Thoracic aorta (tissue), 2 donors: ENCODE measurements at places on chromosomes 11 and 22.

GRCh38 chr11:16040151-16040550, 316.2 kb downstream of the SOX6 start:
- H3K4me3 ChIP-seq, result no peak overlapping the region
- H3K27ac ChIP-seq, result no peak overlapping the region
- no peaks in the 10 kb centered on the region for H3K27me3 ChIP-seq
- no peaks in the 10 kb centered on the region for H3K4me1 ChIP-seq
- no peaks in the 10 kb centered on the region for H3K36me3 ChIP-seq

GRCh38 chr22:46053563-46054090, 76.7 kb upstream of the WNT7B start:
- no peaks in the 10 kb centered on the region for H3K27me3 ChIP-seq
- H3K4me1 ChIP-seq, result peaks cover 82% of the 10 kb centered on the region
- H3K36me3 ChIP-seq, result no peaks in the 10 kb centered on the region
- H3K4me3 ChIP-seq, result peak overlapping the region; percentile 80
- DNase-seq, result no peak

GRCh38 chr11:81033779-81034540, 1593.1 kb upstream of the TENM4 start:
- H3K27me3 ChIP-seq, result no peaks in the 10 kb centered on the region
- H3K4me3 ChIP-seq, result no peak overlapping the region
- DNase-seq, result no peak
- no peak overlapping the region for H3K27ac ChIP-seq
- no peaks in the 10 kb centered on the region for H3K4me1 ChIP-seq
- H3K36me3 ChIP-seq, result no peaks in the 10 kb centered on the region

- H3K4me1 ChIP-seq, result no peaks in the 10 kb centered on the region
- no peak for DNase-seq
- no peak overlapping the region for H3K27ac ChIP-seq
- no peaks in the 10 kb centered on the region for H3K36me3 ChIP-seq
- no peaks in the 10 kb centered on the region for H3K27me3 ChIP-seq
Measured at GRCh38 chr11:42013656-42014201, 554.3 kb upstream of the LRRC4C start.

DNA sequence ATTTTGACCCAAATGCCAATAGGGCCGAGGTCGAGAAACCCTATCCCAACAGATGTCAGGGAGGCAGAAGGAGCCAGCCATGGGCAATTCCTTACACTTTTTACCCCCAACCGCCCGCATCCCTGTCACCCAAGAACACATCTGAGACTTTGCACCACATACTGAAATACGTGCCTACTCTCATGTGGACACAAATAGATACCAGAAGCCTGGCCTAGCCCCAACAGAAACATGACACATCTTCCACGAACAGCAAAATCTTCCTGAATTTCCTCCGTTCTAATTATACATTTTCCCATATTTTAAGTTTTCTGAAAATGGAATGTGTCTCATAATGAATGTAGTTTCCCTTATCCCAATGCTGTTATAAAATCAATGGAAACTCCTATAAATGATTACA, 64.7 kb downstream of the SLC1A2 start:
- peaks cover 7% of the 10 kb centered on the region for H3K4me1 ChIP-seq
- H3K4me3 ChIP-seq, result no peak overlapping the region
- H3K36me3 ChIP-seq, result no peaks in the 10 kb centered on the region
- no peaks in the 10 kb centered on the region for H3K27me3 ChIP-seq

- H3K4me3 ChIP-seq, result peak overlapping the region; percentile 88
- peak overlapping the region; percentile 91 for H3K27ac ChIP-seq
- peaks cover 35% of the 10 kb centered on the region for H3K4me1 ChIP-seq
Measured at GRCh38 chr11:117144477-117145392, 648 bp downstream of the PAFAH1B2 start.

GRCh38 chr22:40406063-40406890, 35.9 kb downstream of the SGSM3 start:
- no peaks in the 10 kb centered on the region for H3K27me3 ChIP-seq
- H3K36me3 ChIP-seq, result peaks cover 51% of the 10 kb centered on the region
- DNase-seq, result no peak
- H3K4me3 ChIP-seq, result no peak overlapping the region

- no peaks in the 10 kb centered on the region for H3K27me3 ChIP-seq
- no peak overlapping the region for H3K4me3 ChIP-seq
- no peaks in the 10 kb centered on the region for H3K4me1 ChIP-seq
- H3K36me3 ChIP-seq, result peaks cover 52% of the 10 kb centered on the region
Measured at GRCh38 chr22:30027791-30028190, 52.5 kb upstream of the HORMAD2 start.

GRCh38 chr22:29450222-29450621, 11.8 kb downstream of the RFPL1 start:
- H3K27ac ChIP-seq, result no peak overlapping the region
- no peaks in the 10 kb centered on the region for H3K4me1 ChIP-seq
- H3K27me3 ChIP-seq, result no peaks in the 10 kb centered on the region
- no peak overlapping the region for H3K4me3 ChIP-seq
- no peaks in the 10 kb centered on the region for H3K36me3 ChIP-seq

GRCh38 chr11:58451585-58451984, 9.5 kb upstream of the OR5B12 start:
- H3K4me1 ChIP-seq, result no peaks in the 10 kb centered on the region
- no peak for DNase-seq
- H3K36me3 ChIP-seq, result no peaks in the 10 kb centered on the region
- H3K27ac ChIP-seq, result no peak overlapping the region
- H3K4me3 ChIP-seq, result no peak overlapping the region

DNA sequence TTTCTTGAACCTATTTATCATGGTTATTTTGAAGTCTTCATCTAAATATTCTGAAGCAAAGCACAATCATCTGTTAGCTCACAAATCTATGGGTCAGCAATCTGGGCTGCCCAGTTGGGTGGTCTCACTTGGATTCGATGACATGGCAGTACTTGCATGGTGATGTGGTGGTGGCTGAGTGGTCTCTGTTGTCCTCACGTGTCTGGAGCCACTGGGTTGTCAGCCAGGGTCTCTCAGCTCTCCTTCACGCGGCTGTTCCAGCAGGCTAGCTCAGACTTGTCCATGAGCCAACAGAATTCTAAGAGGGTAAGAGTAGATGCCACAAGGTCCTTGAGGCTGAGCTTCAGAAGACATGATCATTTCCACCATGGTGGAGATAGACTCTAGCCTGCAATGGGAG, 66.4 kb upstream of the KCNQ1OT1 start:
- no peaks in the 10 kb centered on the region for H3K4me1 ChIP-seq
- no peak for DNase-seq
- H3K36me3 ChIP-seq, result no peaks in the 10 kb centered on the region
- H3K4me3 ChIP-seq, result no peak overlapping the region

- no peak overlapping the region for H3K27ac ChIP-seq
- no peaks in the 10 kb centered on the region for H3K27me3 ChIP-seq
- no peak for DNase-seq
Measured at GRCh38 chr22:22214819-22215329, 29.7 kb upstream of the VPREB1 start.

GRCh38 chr11:61918251-61918937, 1.0 kb upstream of the RAB3IL1 start:
- DNase-seq, result no peak
- H3K4me1 ChIP-seq, result peaks cover 4% of the 10 kb centered on the region
- peak overlapping the region; percentile 81 for H3K4me3 ChIP-seq
- no peaks in the 10 kb centered on the region for H3K27me3 ChIP-seq

DNA sequence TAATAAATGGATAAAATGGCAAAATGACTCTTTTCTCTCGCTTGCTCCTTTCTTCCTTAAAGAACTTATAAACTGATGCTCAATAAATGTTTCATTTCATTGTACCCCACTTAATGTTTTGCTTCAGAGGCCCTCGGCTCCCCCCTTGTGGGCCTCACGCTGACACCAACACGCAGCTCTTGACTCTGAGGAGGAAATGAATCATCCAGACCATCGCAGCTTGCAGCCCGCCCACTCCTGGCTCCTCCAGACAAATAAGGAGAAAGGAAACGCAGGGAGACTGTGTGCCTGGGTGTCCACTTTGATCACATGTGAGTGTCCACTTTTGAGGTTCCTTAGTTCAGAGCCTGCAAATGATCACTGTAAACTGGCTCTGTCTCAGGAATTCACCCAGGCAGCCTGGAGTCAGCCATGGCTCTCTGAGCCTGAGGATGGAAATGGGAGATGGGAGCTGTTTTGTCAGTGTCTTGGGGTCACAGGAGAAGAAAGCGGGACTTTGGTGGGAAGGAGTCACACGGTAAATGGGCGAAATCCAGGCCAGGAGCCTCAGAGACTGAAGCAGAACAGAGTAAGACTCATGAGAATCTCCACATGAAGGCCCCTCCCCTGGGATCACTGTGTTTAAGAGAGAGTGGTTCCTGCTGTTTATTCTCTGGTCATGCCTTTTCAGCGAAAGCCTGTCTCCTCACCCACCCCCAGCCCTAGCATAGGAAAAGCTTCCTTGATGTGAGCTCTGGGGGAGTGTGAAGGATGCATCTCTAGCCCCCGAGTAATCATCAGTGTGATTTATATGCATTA, 96.5 kb downstream of the CWC15 start:
- peak overlapping the region; percentile 66 for H3K27ac ChIP-seq
- H3K27me3 ChIP-seq, result no peaks in the 10 kb centered on the region
- no peak overlapping the region for H3K4me3 ChIP-seq
- peaks cover 25% of the 10 kb centered on the region for H3K4me1 ChIP-seq
- peaks cover 7% of the 10 kb centered on the region for H3K36me3 ChIP-seq
- peak; percentile 68 for DNase-seq

DNA sequence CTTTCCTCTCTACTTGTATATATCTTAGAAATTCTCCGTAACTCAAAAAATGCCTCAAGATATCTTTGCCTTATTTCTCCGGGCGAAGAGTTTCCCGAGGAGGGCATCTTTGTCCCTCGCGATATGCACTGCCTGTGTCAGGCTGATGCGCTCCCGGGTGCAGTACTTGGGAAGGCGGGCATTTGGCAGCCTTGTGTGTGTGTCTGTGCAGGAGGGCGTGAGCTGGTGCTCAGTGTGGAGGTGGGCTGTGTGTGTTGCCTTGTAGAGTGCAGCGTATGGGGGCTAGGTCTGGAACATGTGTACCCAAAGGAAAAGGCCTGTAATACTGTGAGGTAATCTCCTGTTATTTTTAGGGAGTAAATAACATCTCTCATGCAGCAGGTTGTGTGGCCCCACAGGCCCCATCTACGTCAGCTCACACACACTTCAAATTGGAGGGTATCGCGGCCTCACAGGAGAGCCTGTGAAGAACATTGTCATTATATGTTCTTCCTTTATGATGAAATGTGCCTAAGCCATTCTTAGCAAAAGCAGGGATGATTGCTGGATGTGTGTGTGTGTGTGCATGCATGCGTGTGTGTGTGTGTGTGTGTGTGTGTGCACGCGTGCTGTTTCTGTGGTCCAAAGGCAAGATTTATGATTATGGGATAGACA, 77.5 kb downstream of the KCNJ1 start:
- no peaks in the 10 kb centered on the region for H3K36me3 ChIP-seq
- no peak overlapping the region for H3K4me3 ChIP-seq
- no peaks in the 10 kb centered on the region for H3K27me3 ChIP-seq
- no peaks in the 10 kb centered on the region for H3K4me1 ChIP-seq
- no peak for DNase-seq

DNA sequence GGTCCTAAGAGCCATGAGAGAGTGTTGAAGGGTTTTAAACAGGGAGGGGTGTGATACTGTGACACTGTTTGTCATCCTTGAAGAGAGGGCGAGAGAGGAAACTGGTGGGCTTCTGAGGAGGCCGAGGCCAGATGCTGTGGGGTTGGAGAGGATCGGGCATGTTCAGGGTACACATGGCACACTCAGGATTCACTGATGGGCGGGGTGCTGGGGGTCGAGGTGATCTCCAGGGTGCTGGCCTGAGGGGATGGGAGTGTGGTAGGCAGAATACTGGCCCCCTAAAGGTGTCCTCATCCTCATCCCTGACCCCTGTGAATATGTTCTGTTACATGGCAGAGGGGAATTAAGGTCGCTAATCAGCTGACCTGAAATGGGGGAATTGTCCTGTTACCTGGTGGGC, 7.3 kb downstream of the TBC1D22A start:
- peak overlapping the region; percentile 62 for H3K27ac ChIP-seq
- H3K36me3 ChIP-seq, result no peaks in the 10 kb centered on the region
- peaks cover 47% of the 10 kb centered on the region for H3K4me1 ChIP-seq
- H3K27me3 ChIP-seq, result no peaks in the 10 kb centered on the region

- H3K4me1 ChIP-seq, result peaks cover 69% of the 10 kb centered on the region
- peak overlapping the region; percentile 92 for H3K4me3 ChIP-seq
- H3K27ac ChIP-seq, result peak overlapping the region; percentile 95
- no peaks in the 10 kb centered on the region for H3K27me3 ChIP-seq
Measured at GRCh38 chr11:46697723-46698122, 2.7 kb downstream of the ARHGAP1 start.

DNA sequence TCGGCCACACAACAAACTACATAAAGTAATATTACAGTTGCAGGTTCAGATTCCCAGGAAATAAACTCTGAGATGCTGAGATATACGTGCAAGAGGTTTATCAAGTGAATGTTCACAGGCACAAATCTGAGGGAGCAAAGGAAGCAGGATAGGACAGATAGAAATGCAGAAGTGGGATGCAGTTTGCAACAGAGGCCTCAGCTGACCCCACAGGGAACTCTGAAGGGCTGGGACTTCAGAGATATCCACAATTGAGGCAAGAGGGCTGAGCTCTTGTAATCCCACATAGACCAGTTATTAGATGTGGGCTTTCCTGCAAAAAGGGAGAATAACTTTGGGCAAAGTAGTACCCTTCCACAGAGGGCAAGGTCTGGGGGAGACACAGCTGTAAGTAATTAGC, 25.4 kb upstream of the ARHGAP20 start:
- H3K27ac ChIP-seq, result no peak overlapping the region
- no peaks in the 10 kb centered on the region for H3K4me1 ChIP-seq
- H3K4me3 ChIP-seq, result no peak overlapping the region
- DNase-seq, result no peak

GRCh38 chr22:44459551-44459950, 38.5 kb downstream of the RTL6 start:
- no peak overlapping the region for H3K4me3 ChIP-seq
- H3K27me3 ChIP-seq, result no peaks in the 10 kb centered on the region
- no peak overlapping the region for H3K27ac ChIP-seq
- no peaks in the 10 kb centered on the region for H3K4me1 ChIP-seq
- H3K36me3 ChIP-seq, result no peaks in the 10 kb centered on the region
- no peak for DNase-seq

DNA sequence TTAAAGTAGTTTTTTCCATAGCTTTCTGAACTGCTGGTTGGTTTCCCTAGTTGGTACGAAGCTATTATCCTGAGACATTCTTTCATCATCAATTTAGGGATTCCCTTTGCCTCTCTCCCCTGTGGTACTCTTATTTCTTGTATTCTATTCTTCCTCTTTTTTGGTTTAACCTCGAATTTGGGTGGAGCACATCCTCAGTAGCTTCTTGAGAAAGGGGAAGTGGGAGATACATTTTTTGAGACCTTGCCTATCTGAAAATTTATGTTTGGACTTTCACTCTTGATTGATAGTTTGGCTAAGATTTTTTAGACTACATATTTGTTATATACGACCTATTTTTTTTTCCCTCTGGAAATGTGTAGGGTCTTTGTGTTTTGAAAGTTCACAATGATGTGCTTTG, 121.7 kb upstream of the ZBED5 start:
- DNase-seq, result no peak
- no peaks in the 10 kb centered on the region for H3K36me3 ChIP-seq
- H3K4me3 ChIP-seq, result no peak overlapping the region
- no peaks in the 10 kb centered on the region for H3K27me3 ChIP-seq
- H3K4me1 ChIP-seq, result no peaks in the 10 kb centered on the region
